ENCODE measurements at places on chromosomes 1 and 21.

- no peak for DNase-seq
Observed at GRCh38 chr1:185265314-185265713, 51.7 kb downstream of the IVNS1ABP start.

DNA sequence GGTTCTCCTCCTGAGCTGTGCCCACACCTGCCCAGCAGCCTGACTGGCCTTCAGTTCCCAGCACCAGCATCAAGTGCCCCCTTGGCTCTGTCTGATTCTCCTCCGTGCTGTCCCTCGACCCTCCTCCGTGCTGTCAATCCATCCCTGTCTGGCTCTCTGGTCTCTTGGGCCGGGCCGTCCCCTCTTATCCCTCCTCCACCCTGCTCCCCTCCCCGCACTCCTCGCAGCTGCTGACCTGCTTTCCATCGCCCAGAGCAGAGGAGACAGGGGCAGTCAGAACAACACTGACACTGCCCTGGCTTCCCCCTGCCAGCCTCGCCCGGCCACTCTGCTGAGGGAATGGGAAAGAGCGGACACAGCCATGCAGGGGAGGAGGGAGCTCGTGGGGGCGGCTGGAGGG, 267.4 kb downstream of the CAMTA1 start:
- no peak for DNase-seq

- peak; percentile 75 for DNase-seq
Observed at GRCh38 chr1:93681101-93681988, at the start of gene BCAR3. Gene BCAR3 (minus strand): TSS chr1:93681837. CDS start chr1:93674930, 6,907 bp downstream.

DNA sequence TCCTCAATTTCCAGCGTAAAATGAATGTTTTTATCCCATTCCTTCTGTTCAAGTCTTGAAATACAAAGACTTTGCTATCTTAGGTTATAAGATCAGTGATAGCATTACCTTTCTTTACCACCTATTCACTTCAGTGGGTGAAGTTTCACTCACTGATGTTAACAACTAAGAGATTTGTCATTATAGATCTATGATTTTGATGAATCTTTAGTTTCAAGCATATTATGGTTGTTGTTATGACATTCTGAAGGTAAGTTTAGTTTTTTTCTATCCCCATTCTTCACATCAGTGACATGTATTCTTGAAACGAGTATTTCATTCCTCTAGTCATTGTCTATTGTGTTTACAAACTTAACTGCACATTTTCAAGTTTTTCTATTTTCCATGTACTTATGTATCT, 182.5 kb downstream of the ATP6V1G3 start:
- no peak for DNase-seq

DNA sequence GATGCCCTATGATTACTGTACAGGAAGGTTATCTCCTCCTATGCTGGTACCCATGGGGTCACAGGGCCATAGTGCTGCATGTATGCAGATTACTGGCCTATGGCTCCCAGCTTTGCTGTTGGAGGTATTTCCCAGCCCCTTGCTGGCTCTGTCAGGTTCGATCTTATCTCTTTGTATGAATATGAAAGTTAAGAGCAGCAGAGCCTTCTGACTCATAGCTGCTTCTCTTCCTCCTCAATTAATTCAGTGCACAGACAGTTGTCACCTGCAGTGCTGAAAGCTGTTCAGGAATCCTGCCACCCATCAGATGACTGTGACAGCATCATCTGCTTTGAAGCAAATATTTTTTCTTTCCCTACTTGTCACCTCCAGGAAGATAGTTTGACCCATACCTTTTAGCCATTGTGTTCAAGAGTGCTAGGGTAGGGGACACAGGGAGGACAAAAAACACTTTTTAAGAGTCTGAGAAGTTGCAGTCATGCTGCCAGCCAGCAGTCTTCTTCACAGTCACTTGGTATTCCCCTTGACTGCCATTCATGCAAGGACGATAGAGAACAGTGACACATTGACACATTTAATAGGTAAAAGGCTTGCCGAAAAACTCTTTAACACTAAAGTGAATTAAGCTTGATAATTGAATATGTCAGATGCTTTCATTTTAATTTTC, 73.1 kb downstream of the KIF1B start:
- no peak for DNase-seq

GRCh38 chr1:201089596-201089995, 22.6 kb downstream of the CACNA1S start:
- DNase-seq, result no peak
